ENCODE measurements at places on chromosomes 16 and 17.

- DNase-seq: no peak
Observed at GRCh38 chr17:28369684-28370034, 448 bp downstream of the VTN start.

DNA sequence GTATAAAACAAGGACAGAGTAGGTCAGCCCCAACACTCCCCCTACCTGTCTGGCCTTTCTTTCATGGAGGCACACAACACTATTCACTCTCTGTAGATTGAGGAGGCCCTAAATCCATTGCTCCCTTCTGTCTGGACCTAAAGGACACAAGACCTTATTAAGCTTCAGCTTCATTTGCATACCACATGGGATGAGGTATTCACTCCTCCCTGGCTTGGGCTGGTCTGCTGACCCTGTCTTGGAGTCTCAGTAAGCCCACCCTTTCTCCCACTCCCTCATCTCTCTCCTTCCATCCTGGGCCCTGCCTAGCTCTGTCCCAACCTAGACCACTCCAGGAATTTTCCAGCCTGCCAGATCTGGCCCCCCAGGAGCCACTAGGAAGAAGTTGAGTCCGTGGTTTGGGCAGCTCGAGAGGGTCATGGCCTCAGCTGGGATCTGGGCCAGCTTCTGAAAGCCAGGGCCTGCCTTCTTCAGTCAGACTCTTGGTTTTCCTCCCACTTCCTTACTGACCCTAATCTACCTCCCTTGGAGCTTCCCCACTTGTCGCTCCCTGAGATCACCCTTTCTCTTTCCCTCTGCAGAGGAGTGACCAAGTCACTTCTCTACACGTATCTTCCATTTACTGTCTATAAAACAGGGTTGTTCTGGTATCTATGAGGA, 6.5 kb upstream of the LLGL1 start:
- DNase-seq: no peak

- no peak for DNase-seq
Observed at GRCh38 chr16:3640632-3641501, 13.6 kb upstream of the DNASE1 start.

GRCh38 chr17:41383690-41384089, 1.6 kb upstream of the KRT34 start:
- DNase-seq: no peak

DNA sequence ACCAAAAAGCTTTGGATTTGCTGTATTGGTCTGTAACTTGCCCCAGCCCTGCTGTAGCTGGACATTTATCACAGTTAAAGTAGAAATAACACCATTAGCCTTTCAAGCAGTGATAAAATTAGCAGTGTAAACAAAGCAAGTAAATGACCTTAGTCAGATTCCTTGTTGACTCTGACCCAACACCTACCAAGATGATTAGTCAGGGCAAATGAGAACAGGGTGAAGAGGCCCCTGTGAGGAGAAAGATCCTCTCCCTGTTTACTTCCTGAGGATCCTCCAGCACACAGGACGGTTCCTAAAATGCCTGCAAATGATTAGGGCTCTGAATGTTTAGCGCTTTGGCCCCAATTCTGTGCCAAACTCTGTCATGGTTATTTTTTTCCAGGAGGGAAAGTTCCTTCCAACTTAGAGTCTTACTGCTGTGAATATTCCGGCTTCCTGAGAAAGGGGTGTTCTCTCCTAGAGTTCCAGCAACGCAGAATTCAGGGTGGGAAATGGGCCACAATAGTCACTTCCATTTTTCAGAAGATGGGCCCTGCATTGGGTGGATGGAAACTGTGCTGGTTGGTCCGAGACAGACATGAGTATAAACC, 259.0 kb upstream of the MYOCD start:
- DNase-seq: no peak
